ENCODE measurements at places on chromosomes 7 and 10.
A peak's percentile ranks its signal among the peaks of the same experiment; 100 is the strongest.

GRCh38 chr10:88064608-88065382 is 201.4 kb downstream of the PTEN start:
- no peak for DNase-seq

GRCh38 chr10:62069452-62070178 is 168.1 kb downstream of the ARID5B start:
- no peak for DNase-seq

DNA sequence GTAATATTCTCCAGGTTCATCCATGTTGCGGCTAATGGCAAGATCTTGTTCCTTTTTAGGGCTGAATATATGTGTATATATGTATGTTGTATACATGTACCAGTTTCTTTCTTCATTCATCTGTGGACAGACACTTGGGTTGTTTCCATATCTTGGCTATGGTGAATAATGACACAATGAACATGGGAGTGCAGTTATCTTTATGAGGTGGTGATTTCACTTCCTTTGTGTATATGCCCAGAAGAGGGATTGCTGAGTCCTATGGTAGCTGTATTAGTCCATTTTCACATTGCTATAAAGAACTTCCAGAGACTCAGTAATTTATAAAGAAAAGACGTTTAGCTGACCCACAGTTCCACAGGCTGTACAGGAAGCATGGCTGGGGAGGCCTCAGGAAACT is 17.1 kb upstream of the TSPAN15 start:
- no peak for DNase-seq

- no peak for DNase-seq
Measured at GRCh38 chr10:535952-536351, 153.5 kb downstream of the DIP2C start.

DNA sequence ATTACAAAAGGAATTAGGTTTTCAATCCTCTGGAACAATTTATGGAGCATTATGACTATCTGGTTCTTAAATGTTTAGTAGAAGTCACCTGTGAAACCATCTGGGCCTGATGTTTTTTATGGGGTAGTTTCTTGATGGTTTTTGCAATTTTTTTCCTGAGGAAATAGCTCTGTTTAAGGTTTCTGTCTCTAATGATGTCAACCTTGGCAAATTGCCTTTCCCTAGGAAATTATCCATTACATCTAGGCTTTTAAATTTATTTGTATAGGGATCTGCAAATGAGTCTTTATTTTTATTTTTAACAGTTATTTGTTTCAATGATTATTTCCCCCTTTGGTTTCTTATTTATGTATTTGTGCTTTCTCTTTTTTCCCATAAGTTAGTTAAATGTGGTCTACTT is 222.8 kb downstream of the GALNT17 start:
- DNase-seq = no peak

DNA sequence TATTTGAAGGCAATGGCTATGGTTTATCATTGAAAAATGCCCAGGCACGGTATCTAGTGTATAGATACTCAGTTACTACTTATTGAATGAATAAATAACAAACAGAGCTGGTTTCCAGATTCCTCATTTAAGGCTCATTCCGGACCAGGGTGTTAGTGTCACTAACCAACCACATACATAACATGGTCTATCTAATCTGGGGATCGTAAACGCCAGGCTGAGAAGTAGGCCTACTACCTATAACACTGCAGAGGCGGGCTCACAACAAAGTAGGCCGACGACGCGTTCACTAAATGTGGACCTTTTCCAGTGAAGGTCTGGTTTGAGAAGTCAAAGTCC is 423 bp downstream of the LSM5 start:
- DNase-seq = no peak

- DNase-seq = no peak
Measured at GRCh38 chr10:102347236-102347828, 48.2 kb upstream of the NFKB2 start.

- DNase-seq = no peak
Measured at GRCh38 chr10:110502072-110502845, 4.6 kb downstream of the DUSP5 start.

DNA sequence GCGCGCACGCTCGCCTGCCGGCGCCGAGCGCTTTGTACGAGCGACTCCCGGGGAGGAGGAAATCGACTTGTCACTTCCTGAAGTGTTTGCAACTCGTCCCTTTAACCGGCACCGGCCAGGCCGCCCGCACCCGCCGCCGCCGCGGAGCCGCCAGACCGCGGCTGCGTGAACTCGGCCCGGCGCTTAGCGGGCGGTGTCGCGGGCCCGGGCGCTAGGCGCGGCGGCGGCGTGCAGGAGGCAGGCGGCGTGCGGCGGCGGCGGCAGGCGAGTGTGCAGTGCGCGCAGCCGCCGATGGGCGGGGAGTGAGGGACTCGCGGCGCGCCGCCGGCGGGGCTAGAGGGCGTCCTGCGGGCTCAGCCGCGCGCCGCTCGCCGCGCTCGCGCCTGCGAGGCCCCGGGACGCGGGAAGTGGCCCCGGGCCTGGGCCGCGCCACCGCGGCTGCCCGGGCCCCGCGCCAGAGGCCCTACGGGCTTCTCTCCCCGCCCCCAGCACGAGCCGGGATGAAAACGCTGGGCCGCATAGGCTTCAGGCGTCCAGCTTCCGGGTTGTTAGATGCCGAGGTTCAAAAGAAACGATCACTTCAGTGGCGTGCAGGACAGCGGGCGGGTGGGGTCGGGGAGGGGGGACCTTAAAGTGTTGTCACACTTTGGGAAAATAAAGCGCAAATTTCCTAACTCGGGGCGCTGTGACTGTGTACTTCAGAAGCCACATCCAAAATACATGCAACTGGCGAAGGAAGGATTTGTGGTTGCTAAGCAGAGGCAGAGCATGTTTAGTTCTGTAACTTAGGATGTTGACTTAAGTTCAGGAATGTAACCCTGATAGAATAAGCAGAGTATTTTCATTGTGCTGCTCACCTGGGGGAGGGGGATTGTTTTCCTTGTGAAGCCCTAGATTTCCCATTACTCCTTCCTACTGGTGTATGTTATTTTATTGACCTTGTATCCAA is at the start of gene FAM53B:
FAM53B (minus strand) TSS at position 277 of the 949 bp plus-strand sequence. CDS start 37,665 bp downstream, outside the sequence.
- DNase-seq = peak; percentile 59

DNA sequence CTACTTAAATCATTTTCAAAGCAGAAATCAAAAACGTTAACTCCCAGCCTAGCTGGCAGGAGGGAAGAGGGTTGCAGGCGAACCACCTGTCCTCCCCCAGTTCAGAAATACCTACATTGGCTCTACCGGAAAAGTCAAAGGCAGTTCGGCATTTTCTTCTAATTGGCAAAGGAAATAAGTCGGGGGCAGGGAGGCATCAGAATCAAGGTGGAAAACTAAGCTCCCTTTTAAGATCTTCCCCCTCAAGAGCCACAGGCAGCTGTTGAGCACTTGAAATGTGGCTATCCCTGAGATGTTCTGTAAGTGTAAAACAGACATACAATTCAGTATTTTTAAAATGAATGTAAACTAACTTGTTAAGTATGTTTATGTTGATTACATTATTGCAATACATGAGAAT is 957 bp upstream of the ELMO1 start:
- no peak for DNase-seq

DNA sequence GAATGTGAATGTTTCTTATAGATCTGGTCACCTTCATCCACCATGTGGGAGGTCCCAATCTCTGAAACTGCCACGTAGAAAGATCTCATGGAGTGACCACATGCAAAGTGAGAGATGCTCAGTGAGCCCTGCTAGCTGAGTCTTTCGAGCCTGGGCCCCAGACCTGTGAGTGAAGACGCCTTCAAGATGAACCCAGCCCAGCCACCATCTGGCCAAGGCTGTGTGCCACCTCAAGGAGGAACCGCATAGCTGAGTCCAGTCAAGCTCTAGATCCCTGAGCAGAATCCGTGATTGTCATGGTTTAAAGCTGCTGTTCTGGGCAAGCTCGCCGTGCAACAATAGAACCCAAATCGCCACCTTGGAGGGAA is 20.2 kb upstream of the PPIF start:
- no peak for DNase-seq

- DNase-seq = no peak
Measured at GRCh38 chr10:31595992-31596391, 277.0 kb downstream of the ZEB1 start.

All from activated CD4-positive, alpha-beta T cell treated with anti-CD3 and anti-CD28 coated beads, Interleukin-2, amount 50 U/mL, for 24 hours (primary cell).